ENCODE measurements at places on chromosomes 2 and 18. TPM values are rescaled to one million over a fixed set of nuclear protein-coding genes. Genes with fewer than 3 reads are reported as not detected.

Gene RIT2
- 1.3 TPM for total RNA-seq

DNA sequence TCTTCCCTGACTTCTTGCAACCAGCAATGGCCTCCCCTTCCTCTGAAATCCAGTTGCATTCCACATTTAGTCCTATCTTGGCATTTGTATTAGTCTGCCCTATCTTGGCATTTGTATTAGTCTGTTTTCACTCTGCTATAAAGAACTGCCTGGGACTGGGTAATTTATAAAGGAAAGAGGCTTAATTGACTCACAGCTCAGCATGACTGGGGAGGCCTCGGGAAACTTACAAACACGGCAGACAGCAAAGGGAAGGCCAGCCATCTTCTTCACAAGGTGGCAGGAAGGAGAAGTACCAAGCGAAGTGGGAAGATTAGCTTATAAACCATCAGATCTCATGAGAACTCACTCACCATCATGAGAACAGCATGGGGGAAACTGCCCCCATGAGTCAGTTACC, 234.5 kb upstream of the COPS8 start:
- DNase-seq, result no peak

GRCh38 chr2:165833156-165833555, 39.1 kb upstream of the GALNT3 start:
- no peak for DNase-seq

GRCh38 chr2:220348206-220348605, 720.8 kb downstream of the SLC4A3 start:
- no peak for DNase-seq

GRCh38 chr18:36942264-36942663, 113.3 kb downstream of the KIAA1328 start:
- peak; percentile 30 for DNase-seq

GRCh38 chr2:63737081-63737751, 104.5 kb upstream of the UGP2 start:
- DNase-seq, result no peak
